H9 (cell line): ENCODE measurements at places on chromosomes 2 and 18. TPM values are rescaled to one million over a fixed set of nuclear protein-coding genes. Genes with fewer than 3 reads are reported as not detected.
A peak's percentile ranks its signal among the peaks of the same experiment; 100 is the strongest.

- H3K27ac ChIP-seq: no peak overlapping the region
- no peaks in the 10 kb centered on the region for H3K27me3 ChIP-seq
- peak; percentile 63 for DNase-seq
- H3K36me3 ChIP-seq: no peaks in the 10 kb centered on the region; the same call in 1 of the 3 replicates
- no peaks in the 10 kb centered on the region; the same call in 1 of the 2 replicates for H3K4me1 ChIP-seq
These were observed 40.3 kb downstream of the RRM2 start for GRCh38 chr2:10162586-10163497.

DNA sequence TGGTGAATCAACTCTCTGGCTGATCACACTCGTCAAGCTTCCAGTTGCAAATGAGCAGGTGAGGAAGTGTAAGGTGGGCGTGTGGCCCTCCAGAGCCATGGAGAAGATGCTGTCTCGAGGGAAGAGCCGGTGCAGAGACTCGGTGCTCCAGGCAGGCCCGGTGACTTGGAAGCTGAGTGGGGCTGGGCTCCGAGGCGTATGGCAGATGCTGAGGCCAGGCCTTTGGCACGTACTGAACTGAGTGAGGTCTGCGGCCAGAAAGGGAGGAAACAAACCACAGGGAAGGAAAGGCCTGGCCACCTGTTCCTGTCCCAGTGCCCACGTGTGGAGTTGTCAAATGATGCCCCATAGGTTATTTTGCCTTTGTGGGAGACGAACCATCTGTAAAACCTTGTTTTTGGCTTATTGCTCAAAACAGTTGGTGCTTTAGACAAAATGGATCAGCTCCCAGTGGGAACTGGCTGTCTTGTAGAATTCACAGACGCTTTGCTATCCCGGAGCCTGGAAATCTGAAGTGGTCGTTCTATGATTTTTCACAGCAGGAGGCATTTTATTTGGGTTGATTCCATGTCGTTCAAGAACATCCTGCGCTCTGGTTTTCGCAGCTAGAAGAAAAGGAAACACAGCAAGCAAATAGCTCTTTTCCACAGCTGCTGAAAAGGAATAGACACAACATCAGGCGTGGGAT lies 117.5 kb upstream of the TMEM18 start:
- H3K27ac ChIP-seq: no peak overlapping the region
- no peaks in the 10 kb centered on the region for H3K4me1 ChIP-seq
- no peaks in the 10 kb centered on the region for H3K27me3 ChIP-seq
- H3K4me3 ChIP-seq: no peak overlapping the region
- peak; percentile 37 for DNase-seq
- H3K36me3 ChIP-seq: no peaks in the 10 kb centered on the region

GRCh38 chr2:226488034-226488433 lies 311.6 kb downstream of the IRS1 start:
- no peak overlapping the region for H3K4me3 ChIP-seq
- H3K36me3 ChIP-seq: no peaks in the 10 kb centered on the region
- H3K4me1 ChIP-seq: peaks cover 4% of the 10 kb centered on the region; the same call in 1 of the 2 replicates
- H3K27me3 ChIP-seq: no peaks in the 10 kb centered on the region
- no peak overlapping the region for H3K27ac ChIP-seq

DNA sequence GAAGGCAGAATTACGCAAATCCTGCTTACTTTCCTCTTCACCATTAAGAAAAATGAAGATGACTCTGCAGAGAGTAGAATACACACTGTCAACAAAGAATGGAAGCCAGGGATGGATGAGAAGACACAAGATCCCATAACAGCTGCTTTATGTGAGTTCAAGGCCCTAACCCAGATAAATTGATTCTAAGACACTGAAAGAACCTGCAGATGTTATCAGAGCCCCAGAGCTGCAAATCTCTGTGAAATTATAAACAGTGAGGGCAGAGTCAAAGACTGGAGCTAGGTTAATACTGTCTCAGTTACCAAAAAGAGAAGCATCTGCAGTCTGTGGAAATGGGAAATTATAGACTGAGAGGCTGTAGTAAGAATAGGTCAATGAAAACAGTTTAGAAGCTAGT lies 320.1 kb upstream of the PKDCC start:
- H3K27me3 ChIP-seq: no peaks in the 10 kb centered on the region
- H3K27ac ChIP-seq: no peak overlapping the region
- no peak overlapping the region for H3K4me3 ChIP-seq
- no peaks in the 10 kb centered on the region; the same call in 1 of the 2 replicates for H3K4me1 ChIP-seq

- H3K27me3 ChIP-seq: no peaks in the 10 kb centered on the region
- DNase-seq: no peak
- no peak overlapping the region for H3K27ac ChIP-seq
- H3K36me3 ChIP-seq: peaks cover 11% of the 10 kb centered on the region; the same call in 2 of the 3 replicates
- no peaks in the 10 kb centered on the region for H3K4me1 ChIP-seq
These were observed 42.0 kb downstream of the WDR33 start for GRCh38 chr2:127768775-127769479.

GRCh38 chr18:2654928-2655177 lies 673 bp upstream of the SMCHD1 start:
- H3K4me3 ChIP-seq: peak overlapping the region; percentile 92
- H3K27ac ChIP-seq: no peak overlapping the region

- H3K27ac ChIP-seq: no peak within 1 kb of the TSS
- H3K36me3 ChIP-seq: peaks cover 12% of the 10 kb centered on the region
- peak; percentile 96 for DNase-seq
- H3K27me3 ChIP-seq: no peaks in the 10 kb centered on the region
These were observed at the start of gene IMMT for GRCh38 chr2:86195055-86195807. TSS of gene IMMT (minus strand) at chr2:86195462. CDS start at chr2:86195382, 80 bp downstream.

DNA sequence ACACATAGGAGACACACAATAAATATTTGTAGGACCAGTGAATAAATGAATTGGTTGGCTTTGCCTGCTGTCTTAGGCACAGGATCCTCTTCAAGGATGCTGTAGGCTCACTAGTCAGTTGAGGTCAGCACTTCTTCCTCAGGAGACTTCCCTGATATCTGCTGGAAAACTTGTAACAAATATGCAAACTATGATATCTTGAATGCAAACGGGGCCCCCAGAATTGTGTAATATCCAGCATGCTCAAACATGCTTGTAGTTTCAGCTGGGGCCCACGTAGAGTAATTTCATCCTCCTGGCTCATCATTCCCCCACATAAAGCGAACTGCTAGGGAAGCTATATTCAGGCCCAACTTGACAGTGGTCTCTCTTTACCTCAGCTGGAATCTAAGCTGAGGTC lies 43.6 kb downstream of the POLE4 start:
- H3K36me3 ChIP-seq: peaks cover 12% of the 10 kb centered on the region; the same call in 1 of the 2 replicates
- H3K4me1 ChIP-seq: no peaks in the 10 kb centered on the region
- H3K27ac ChIP-seq: no peak overlapping the region

GRCh38 chr18:61239051-61239450 lies 94.2 kb upstream of the CDH20 start:
- no peaks in the 10 kb centered on the region for H3K27me3 ChIP-seq
- no peaks in the 10 kb centered on the region for H3K4me1 ChIP-seq
- no peak for DNase-seq
- no peaks in the 10 kb centered on the region for H3K36me3 ChIP-seq
- H3K27ac ChIP-seq: no peak overlapping the region

DNA sequence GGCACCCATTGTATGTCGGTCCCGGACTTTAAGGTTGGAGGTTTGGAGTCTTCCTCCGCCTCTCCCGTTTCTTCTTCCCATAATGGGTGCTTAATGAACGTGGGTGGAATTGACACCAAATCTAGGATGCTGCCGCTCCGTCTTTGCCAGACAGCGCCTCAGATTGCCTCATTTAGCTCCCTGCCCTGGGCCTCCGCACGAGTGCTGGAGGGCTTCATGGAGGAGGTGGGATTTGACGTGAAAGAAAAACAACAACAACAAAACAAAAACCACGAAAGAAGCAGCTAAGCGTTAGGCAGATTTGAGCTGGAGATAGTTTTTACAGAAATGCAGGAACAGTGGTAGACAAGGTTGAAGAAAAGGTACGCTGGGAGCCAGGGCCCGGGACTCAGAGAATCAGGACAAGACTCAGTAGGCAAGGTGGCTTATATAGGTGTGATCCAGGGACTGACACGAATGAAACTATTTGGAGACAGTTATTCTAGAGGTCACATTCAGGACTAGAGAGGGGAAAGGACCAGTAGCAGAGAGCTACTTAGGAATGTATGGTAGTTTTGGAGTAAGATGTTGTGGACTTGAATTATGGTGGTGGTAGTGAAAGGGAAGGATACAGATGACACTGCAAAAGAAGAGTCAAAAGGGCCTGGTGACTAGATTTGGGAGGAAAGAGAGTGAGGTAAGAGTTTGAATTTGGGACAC lies 605 bp downstream of the ZNF2 start:
- H3K4me1 ChIP-seq: no peaks in the 10 kb centered on the region; the same call in 1 of the 2 replicates
- H3K4me3 ChIP-seq: peak overlapping the region; percentile 99
- H3K27ac ChIP-seq: no peak overlapping the region
- H3K36me3 ChIP-seq: no peaks in the 10 kb centered on the region

DNA sequence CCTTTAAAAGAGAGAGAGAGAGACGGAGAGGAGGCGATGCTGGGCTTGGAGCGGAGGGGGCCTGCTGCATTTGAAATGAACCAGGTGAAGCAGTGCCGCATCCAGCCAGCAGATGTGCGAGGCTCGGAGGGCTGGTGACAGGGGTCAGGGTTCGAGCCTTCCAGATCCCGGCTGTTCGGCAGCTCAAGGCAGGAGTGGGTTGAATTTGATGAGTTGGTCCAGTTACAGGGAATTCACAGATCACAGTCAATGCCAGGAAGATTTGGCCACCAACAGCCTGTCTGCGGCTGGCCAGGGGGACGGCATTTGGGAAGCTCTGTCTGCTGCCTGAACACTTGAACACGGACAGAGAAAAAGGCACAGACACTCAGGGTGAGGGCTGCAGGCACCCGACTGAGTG lies 48.6 kb downstream of the PTGR3 start:
- DNase-seq: no peak
- H3K27me3 ChIP-seq: no peaks in the 10 kb centered on the region
- H3K4me3 ChIP-seq: no peak overlapping the region
- H3K27ac ChIP-seq: no peak overlapping the region
- no peaks in the 10 kb centered on the region for H3K4me1 ChIP-seq
- no peaks in the 10 kb centered on the region for H3K36me3 ChIP-seq

- no peaks in the 10 kb centered on the region for H3K27me3 ChIP-seq
- no peak overlapping the region for H3K27ac ChIP-seq
- DNase-seq: no peak
These were observed 93.6 kb upstream of the CBLN2 start for GRCh38 chr18:72637721-72638120.

- no peaks in the 10 kb centered on the region for H3K27me3 ChIP-seq
- no peak for DNase-seq
- H3K36me3 ChIP-seq: no peaks in the 10 kb centered on the region
- no peak overlapping the region for H3K27ac ChIP-seq
- no peak overlapping the region for H3K4me3 ChIP-seq
These were observed 325.6 kb upstream of the TRIB2 start for GRCh38 chr2:12391116-12391515.

- peak; percentile 87 for DNase-seq
- H3K27me3 ChIP-seq: no peaks in the 10 kb centered on the region
- peak within 1 kb of the TSS; percentile 48 for H3K27ac ChIP-seq
- peak within 1 kb of the TSS; percentile 99 for H3K4me3 ChIP-seq
These were observed at the start of gene RTKN for GRCh38 chr2:74441690-74442482. TSS of gene RTKN (minus strand) at chr2:74441937. CDS start at chr2:74441816, 121 bp downstream.

DNA sequence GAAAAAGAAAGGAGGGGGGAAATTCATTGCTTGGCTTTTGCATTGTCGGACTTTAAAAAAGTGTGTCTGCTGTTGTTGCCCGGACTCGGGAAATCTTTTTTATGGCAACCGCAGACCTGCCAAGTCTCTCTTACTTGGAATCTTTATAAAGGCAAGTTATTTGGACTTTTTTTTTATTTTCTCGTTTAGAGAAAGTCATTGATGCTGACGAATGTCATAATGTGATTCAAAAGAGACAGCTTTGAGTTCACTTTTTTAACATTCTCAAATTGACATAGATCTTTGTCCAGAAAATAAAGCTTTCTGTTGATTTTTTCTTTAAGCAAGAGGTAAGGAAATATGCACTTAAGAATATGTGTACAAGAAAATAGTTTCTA lies 651 bp upstream of the ZNF521 start:
- H3K27me3 ChIP-seq: peaks cover 10% of the 10 kb centered on the region
- no peak for DNase-seq
- H3K27ac ChIP-seq: no peak overlapping the region

- no peak for DNase-seq
- peaks cover 71% of the 10 kb centered on the region for H3K36me3 ChIP-seq
These were observed 10.9 kb downstream of the MAT2A start for GRCh38 chr2:85549826-85550225.

DNA sequence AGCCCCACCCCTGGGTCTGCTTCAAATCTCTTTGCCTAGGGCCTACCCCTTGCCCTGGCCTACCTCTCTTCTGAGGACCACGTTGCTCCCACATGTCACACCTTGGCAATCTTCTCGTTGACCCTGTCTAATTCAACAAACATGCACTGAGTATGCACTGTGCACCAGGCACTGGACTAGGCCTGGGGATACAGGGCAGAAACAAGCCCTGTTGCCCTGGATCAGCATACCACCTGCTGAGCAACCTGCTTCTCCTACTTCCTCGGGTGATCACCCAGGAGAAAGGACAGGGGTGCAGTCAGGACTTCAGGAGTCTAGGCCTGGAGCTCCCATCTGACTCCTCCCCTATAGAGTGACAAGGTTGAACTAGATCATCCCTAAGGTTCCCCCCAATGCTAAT lies 9.7 kb downstream of the WNT10A start:
- no peak overlapping the region for H3K27ac ChIP-seq
- H3K36me3 ChIP-seq: no peaks in the 10 kb centered on the region; the same call in 2 of the 3 replicates
- no peaks in the 10 kb centered on the region; the same call in 1 of the 2 replicates for H3K4me1 ChIP-seq
- DNase-seq: no peak
- H3K27me3 ChIP-seq: peaks cover 78% of the 10 kb centered on the region

DNA sequence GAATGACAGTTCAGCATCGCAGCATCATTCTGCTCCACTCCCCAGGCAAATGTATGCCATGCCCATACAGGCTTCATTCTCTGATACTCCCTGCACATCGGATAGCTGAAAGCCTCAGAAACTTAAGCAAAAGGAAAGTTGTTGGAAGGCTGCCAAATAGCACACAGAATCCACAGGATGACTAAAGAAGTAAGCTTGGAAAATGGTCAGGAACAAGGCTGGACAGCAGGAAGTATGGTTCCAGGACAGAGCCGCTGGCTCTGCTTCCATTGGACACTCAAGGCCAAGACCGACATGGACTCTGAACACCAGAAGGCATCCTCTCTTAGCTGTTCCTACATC lies 256.5 kb downstream of the CDH20 start:
- no peaks in the 10 kb centered on the region for H3K4me1 ChIP-seq
- H3K4me3 ChIP-seq: no peak overlapping the region
- H3K27me3 ChIP-seq: no peaks in the 10 kb centered on the region
- no peaks in the 10 kb centered on the region for H3K36me3 ChIP-seq
- no peak for DNase-seq

- H3K36me3 ChIP-seq: peaks cover 4% of the 10 kb centered on the region
- H3K27ac ChIP-seq: no peak overlapping the region
- no peak for DNase-seq
These were observed 400.1 kb downstream of the PID1 start for GRCh38 chr2:228871012-228871411.

GRCh38 chr2:15354596-15355366 lies 206.4 kb downstream of the NBAS start:
- no peaks in the 10 kb centered on the region for H3K27me3 ChIP-seq
- H3K4me3 ChIP-seq: no peak overlapping the region

Gene LBX2
- 1.1 TPM in 2 replicates for total RNA-seq

Gene SERPINB4
- 4.1 and 4.3 TPM in 2 replicates for total RNA-seq

Gene GNLY
- total RNA-seq: not detected in 2 replicates

Gene C2orf80
- not detected in 2 replicates for total RNA-seq

Gene TBR1
- 0.24 TPM in 1 of 2 replicates, not detected in the other for total RNA-seq

Gene SEPTIN2
- 385 and 399 TPM in 2 replicates for total RNA-seq

Gene TUBA3D
- total RNA-seq: 0.18 TPM in 1 of 2 replicates, not detected in the other

Gene DYNC1I2
- 73.4 and 75.4 TPM in 2 replicates for total RNA-seq

Gene SAG
- not detected in 2 replicates for total RNA-seq

Gene MEP1B
- total RNA-seq: not detected in 2 replicates

Gene PRKD3
- 63.3 and 63.8 TPM in 2 replicates for total RNA-seq

Gene IL1A
- 0.35 and 0.39 TPM in 2 replicates for total RNA-seq

Gene GCG
- total RNA-seq: not detected in 2 replicates

Gene ZNF396
- total RNA-seq: 0.94 and 1.2 TPM in 2 replicates
